GM04504 (cell line): ENCODE measurements at places on chromosomes 5 and 9.

GRCh38 chr5:143342607-143343006 lies 60.9 kb downstream of the NR3C1 start:
- DNase-seq: no peak

DNA sequence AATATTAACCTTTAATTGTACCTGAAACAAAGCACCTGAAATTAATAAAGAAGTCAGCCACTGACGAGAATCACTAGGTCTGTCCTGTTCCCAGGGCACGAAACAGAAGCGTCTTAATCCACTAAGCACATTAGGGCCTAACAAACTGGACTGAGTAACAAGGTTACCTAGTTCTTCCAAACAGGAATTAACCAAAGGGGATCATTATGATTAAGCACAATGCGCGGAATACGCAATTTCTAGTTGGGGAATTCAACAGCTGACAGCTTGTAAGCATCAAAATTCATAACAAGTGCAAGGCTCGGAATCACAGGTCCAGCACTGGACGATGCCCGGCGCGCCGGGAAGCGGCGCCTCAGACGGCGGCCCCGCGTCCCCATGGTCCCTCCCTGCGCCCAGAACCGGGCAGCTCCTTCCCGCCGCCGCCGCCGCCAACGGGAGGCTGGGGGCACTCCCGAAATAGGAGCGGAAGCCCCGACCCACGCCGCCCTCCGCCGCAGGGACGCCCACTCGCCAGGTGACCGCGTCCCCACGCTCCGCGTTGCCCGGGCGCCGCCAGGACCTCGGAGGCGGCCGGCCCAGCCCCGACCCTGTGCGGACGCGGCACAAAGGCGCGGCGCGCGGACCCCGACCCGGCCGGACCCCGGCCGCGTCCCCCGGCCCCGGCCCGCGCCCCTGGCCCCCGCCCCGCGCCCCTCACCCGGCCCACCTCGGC lies 898 bp downstream of the CAMSAP1 start:
- DNase-seq: no peak

DNA sequence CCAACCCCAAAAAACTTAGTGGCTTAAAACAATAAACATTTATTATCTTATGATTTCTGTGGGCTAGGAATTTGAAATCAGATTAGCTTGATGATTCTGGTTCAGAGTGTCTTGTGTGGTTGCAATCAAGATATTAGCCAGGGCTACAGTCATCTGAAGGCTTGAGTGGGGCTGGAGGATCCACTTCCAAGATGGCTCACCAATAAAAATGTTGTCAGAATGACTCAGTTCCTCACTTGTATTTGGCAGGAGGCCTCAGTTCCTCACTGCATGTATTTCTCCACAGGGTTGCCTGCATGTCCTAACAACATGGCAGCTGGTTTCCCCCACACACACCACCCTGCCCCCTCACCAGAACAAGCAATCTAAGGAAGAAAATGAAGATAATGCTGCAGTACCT lies 98.2 kb upstream of the NIPBL start:
- no peak for DNase-seq

GRCh38 chr9:3397766-3398165 lies 128.0 kb downstream of the RFX3 start:
- no peak for DNase-seq

GRCh38 chr5:96733771-96734500 lies 71.8 kb downstream of the CAST start:
- no peak for DNase-seq
